Hippocampal formation (tissue), 2 donors: ENCODE measurements at places on chromosomes 7 and 10.

GRCh38 chr10:105734479-105734878, 1093.4 kb downstream of the SORCS3 start:
- no peak for DNase-seq

DNA sequence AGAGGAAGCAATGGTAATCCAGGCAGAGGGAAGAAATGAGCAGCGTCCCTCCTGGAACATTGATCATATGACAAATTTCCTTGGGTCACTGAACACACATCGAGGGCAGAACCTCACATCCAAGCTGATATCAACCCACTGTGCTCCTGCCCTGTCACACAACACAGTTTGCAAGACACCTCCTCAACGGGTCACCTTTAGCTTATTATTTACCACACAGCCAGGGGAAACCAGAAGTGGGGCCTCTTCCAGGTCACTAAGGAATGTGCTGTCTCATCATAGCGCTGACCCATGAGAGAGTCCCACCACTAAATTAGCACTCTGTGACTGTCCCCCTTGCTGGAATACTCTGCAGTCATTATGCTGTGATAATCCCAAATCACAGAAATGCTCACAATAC, 69.7 kb upstream of the PPP1R3C start:
- DNase-seq, result no peak

- peak; percentile 69 for DNase-seq
Measured at GRCh38 chr7:150778738-150779301, 21.3 kb downstream of the TMEM176B start.

GRCh38 chr10:66811211-66811610, 114.6 kb upstream of the LRRTM3 start:
- no peak for DNase-seq

DNA sequence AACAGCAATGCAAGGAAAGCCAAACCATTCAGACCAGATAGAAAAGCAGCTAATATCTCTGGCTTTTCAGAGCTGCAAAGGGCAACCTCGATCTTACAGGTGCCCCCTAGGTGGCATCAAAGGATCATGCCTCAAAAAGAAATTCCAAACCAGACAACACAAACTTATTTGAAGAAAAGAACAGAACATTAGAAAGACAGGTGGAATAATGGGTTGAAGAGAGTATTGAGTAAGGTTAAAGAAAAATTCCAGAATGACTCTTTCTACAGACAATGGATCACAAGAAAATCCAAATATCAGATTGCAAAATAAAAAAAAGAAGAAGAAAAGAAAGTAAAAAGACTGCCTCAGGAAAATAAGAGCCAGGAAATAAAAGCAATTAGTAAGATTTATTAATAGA, 213.7 kb downstream of the ELMO1 start:
- DNase-seq, result no peak

- no peak for DNase-seq
Measured at GRCh38 chr10:70474780-70475179, 3.8 kb upstream of the PALD1 start.

GRCh38 chr7:21763818-21764217, 181.9 kb downstream of the CDCA7L start:
- no peak for DNase-seq

GRCh38 chr7:65264258-65264657, 109.4 kb upstream of the ZNF92 start:
- DNase-seq, result no peak

DNA sequence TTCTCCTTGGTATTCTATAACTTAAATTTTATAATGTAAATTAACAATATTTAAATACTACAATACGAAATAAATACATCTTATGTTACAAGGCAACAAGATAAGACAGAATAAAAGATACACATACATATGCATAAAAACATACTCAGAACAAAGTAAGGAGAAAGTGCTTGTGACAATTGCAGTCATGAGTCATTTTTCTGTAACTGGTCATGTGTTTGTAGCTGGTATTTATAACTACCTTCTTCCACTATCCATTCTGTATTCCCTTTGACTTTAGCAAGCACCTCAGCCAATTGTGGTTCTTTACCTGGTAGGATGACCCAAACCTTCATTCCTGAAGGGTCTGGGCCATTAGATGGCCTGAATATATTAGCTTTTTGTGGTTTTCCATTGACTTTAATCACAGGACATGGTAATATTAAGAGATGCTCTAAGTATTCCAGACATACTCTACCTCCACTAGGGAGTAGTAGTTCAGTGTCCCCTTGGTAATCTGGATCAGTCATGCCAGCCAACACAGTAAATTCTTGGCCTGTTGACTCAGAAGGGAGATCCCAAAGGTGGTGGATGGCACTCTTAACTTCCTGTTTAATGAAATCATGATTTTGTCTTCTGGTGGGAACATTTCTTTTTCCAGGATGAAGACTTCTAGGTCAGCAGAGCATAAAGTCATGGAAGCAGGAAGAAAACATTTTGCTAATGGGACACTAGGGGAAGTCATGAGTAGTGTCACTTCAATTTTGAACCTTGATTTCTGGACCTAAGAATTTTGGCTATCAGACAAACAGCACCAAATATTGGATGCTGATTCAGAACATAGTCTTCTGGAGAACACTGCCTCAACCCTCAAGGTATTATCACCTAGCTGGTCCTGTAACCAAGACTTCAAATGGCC, 733.7 kb upstream of the IGFBP3 start:
- no peak for DNase-seq

DNA sequence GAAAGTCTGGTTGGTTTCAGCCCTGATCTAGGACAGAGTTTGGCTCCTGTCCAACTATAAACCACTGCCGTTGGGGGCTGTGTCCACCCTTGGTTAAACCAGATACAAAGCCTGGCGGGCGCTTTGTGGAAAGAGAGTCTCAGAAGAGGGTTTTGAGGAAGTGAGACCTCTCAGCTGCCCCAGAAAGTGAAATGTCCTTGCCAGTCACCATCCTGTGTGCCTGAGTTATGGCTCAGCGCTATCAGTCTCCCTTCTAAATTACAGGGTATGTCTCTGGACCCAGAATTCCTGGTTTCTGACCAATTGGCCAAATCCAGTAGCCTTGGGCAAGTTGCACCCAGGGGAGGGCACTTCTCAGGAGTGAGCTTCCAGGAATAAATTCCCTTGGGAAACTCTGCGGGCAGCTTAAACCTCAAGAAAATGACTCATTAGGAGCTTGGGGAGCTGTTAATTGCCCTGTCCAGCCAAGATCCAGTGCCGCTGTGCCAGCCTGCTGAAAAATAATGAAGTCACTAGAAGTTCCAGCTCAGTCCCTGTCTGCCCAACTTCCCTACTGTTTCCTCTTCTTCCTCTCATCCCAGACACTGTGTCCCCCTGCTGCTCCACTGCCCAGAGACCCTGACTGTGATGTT, 66.7 kb upstream of the PDZD8 start:
- peak; percentile 3 for DNase-seq

DNA sequence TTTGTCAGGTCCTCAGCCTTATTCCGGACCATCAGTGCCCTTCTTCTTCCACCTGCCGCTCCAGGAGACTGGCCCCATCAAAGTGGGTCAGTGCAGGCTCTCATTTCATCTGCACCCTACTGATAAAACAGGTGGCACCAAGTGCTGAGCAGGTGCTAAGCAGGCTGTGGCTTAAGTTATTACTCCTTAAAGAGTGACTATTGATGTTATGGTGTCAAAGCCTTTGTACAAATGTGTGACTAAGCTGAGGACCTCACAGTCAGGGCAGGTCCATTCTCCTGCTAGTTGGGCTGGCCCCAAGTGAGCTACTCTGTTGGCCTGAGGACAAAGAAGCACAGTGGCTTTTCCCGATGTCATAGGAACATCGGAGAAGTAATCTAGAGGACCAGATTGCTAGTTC, 11.2 kb upstream of the CALD1 start:
- DNase-seq, result no peak

DNA sequence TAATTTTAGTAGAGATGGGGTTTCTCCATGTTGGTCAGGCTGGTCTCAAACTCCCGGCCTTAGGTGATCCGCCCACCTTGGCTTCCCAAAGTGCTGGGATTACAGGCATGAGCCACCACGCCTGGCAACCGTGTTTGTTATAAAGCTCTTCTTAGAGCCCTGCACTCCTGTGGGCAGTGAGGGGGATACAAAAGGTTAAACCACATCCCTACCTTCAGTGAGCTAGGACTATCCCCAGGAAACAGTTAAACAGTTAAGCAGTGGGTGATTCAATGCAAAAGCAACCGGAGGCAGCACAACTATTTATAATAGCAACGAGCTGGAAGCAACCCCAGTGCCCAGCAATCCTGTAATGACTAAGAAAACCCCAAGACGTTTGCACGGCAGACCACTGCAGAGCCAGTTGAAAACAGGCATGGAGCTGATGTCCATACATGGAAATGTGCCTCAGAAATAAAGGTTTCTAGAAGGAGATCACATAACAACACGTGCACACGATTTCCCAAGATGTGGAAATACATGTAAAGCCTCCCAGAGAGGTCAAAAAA, 107.2 kb upstream of the LYZL2 start:
- DNase-seq, result no peak

DNA sequence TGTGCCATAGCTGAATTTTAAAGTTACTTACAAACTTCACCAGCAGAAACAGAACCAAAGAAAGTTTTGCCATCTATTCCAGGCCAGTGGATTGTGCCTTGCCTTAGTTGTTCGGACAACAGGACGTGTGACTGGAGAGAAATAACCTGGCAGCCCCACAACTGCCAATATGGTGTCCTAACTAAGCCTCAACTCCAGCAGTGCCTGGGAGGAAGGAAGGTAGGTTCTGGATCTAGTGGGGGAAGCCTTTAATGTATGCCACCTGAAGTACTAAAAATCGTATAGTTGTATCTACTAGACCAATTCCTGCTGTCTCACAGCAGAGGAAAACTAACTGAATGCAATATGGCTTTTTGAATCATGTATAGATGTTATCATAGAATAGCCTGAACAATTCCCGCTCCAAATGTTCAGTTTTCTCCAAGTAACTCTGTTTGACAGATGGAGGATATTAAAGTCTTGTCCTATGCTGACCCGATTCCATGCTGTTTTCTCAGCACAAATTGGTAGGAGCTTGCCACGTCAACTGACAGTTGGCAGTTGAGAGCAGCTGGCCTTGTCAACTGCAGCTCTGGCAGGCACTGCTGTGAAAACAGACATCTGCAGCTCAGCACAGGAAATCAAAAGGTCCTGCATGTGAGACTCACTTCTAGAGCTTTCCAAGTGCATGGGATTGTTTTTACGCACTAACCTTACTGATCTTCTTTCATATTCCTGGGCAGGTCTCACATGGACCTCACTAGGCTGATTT, 84.5 kb upstream of the WNT16 start:
- no peak for DNase-seq

DNA sequence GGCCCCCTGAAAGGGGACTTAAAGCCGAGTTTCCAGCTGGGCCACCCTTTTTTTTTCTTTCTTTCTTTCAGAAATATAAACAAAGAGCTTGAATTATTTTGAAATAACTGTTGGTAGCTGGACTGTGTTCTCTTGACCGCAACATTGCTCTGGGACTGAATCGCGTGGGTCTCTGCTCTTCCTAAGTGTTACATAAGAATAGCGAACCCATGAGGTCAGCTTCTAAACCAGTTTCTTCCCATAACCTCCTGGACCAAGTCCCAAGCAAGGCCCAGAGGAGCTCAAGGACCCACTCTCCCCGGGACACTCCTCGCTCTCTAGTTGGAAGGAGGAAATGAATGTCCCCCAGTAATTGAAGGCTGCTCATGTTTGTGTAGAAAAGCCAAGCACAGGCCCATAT, 91.1 kb downstream of the CXCL12 start:
- DNase-seq, result no peak

DNA sequence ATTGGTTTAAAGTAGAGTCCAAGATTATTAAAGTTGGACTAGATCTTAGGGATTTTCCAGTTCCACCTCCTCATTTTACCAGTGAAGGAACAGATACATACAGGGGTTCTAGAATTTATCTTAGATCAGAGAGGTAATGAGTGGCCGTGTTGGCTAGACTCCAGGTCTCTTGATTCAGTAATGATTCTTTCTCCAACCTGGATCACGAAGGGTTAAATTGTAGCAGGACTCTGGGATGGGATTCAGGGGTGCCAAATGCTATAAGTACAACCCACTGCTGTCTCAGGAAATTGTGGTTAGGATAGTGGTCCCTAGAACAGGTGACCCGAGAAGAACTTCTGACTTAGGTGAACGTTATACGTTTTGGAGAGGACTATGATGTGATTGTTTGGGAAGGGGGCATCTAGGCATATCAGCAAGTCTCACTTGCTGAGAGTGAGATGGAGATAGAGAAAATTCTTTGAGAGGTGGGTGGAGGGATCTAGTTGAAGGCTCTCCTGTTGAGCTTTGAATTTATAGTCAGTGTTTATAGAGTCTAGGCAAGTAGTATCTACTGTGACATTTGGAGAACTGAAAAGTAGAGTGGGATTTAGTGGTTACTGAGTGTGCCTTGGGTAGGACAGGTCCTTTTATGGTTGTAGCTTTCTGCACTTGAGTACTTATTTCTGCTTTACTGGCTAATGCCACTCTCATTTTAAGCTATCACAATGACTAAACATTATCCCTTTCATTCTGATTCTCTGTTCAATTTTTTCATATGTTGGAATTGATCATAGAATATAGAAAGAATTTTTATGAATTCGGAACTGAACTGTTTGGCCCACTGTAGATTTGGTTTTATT, 58.3 kb downstream of the ST7 start:
- DNase-seq, result no peak

DNA sequence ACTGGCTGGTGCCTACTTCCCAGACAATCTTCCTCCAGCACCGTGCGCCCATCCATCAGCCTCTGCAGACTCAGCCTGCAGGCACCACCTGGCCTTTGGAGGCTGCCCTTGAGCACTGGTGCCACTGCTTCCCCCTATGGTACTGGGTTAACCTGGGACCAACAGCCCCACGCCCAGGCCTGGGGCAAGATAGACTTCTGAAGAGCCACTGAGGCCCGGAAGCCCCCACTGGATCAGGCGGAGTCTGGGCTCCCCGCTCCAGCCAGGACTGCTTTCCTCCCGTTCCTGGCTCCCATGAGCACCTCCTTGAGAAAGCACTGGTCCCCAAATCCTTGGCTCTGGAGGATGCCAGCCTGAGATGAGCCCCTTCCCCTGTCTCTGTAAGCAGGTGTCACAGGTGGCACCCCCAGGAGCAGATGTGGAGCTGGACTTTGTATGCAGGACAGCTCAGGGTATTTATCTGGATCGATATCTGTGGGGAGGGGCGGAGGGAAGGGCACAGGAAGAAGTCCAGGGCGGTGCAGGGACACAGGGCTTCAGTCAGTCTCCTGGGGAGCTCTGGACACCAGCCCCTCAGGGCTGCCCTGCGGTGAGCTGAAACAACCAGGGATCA, 206.5 kb upstream of the PPP2R2D start:
- no peak for DNase-seq

- no peak for DNase-seq
Measured at GRCh38 chr10:5895804-5896203, 5.8 kb downstream of the FBH1 start.

GRCh38 chr10:87740254-87740655, 77.8 kb downstream of the ATAD1 start:
- no peak for DNase-seq

GRCh38 chr10:75679536-75679935, 248.1 kb downstream of the LRMDA start:
- no peak for DNase-seq

GRCh38 chr10:17785276-17785930, 23.7 kb upstream of the MRC1 start:
- DNase-seq, result no peak

DNA sequence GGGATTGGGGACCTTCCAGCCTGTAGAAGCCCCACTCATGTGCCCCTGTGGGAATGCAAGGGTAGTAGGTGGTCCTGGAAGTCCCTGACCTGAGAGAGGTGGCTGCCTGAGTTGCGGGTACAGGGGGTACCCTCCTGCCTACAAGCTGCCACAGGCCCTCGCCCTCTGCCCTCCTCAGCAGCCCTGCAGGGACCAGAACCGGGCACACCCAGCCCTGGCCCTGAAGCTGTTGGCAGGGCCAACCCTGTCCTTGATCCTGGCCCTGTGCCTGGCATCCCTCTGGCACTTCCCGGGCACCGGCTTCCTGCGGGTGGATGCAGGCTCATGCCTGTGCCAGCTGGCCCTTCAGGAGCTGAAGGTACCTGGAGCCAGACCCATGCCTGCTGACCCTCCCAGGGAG, 54.9 kb upstream of the ELN start:
- DNase-seq, result no peak
